ENCODE measurements at places on chromosomes 3 and 15. TPM values are rescaled to one million over a fixed set of nuclear protein-coding genes. Genes with fewer than 3 reads are reported as not detected.
A peak's percentile ranks its signal among the peaks of the same experiment; 100 is the strongest.

DNA sequence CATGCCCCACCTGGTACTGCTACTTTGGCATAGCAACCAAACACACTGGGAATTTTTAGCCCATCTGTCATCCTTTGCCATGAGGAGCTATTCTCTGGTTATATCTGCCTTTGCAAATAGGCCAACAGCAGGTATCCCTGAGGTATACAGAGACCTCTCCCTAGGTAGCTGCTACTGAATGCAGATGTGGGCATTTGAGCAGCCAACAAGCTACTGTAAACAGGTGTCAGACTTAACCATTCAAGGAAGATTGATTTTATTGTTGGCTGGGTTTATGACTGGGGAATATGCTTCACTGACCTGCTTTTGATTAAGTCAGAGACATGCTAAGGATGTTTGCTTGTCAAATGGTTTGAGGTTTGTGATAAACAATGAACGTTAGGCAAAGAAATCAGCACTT is 183.2 kb downstream of the OXSM start:
- DNase-seq, result no peak

LRRC31 gene
- total RNA-seq, result 1.7 TPM

- no peak for DNase-seq
These were observed 96.7 kb downstream of the SMARCC1 start for GRCh38 chr3:47685037-47685436.

GRCh38 chr3:51478630-51479029 is 21.2 kb downstream of the DCAF1 start:
- DNase-seq, result no peak

DNA sequence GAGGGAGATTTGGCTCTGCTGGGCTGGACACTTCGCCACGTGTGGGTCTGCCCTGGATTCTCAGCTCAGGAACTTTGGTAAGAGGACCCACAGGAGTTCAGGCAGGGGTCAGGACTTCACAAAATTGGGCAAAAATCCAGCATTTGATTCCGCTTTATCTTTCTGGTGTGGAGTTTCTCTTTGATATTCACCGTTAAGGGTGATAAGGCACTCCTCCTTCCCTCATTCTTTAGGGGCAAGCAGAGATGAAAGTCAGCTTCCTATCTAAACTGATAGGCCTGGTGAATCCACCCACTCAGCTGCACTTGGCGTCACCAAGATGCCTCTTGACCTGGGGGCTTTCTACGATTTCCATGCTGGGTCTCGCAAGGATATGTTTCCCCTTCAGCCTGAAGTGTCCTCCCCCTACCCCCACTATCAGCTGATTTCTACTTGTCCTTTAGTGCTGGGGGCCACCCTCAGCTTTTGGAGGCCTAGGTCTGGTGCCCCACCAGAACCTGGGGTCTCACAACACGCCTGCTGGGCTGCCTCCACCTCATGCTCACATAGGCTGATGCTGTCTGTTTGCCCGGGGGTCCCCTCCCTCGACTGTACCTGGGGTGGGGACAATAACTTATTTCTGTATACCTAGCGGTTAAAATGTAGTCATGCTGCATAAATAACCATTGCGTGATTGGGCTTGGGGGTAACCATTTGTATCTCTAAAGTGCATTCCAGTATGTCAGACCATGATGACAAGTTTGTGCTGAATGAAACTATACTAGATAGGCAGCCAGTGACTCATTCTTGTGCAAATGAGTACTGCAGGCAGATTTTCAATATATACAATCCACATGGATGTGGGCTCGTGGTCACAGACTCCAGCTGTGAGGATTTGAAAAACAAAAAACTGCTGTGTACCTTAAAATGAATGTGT is 248.3 kb downstream of the ADAMTS17 start:
- DNase-seq, result no peak

DNA sequence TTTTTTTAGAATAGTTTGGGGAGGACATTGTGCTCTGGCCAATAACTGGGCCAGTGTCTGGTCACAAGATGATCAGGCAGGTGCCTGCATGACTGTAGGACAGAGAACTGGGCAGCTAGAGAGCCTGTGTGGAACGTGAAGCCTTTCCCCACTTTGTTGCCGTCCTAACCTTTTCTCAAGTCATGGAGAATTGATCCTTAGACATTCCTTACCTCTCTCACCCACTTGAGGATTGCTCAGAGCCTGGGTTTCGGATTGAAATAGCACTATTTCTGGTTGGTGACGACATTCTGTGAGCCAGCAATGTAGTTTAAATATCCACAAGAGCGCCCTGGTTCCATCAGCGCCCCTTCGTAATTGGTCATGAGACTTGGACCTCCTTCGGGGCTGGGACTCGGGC is 138.4 kb downstream of the IGF1R start:
- no peak for DNase-seq

DNA sequence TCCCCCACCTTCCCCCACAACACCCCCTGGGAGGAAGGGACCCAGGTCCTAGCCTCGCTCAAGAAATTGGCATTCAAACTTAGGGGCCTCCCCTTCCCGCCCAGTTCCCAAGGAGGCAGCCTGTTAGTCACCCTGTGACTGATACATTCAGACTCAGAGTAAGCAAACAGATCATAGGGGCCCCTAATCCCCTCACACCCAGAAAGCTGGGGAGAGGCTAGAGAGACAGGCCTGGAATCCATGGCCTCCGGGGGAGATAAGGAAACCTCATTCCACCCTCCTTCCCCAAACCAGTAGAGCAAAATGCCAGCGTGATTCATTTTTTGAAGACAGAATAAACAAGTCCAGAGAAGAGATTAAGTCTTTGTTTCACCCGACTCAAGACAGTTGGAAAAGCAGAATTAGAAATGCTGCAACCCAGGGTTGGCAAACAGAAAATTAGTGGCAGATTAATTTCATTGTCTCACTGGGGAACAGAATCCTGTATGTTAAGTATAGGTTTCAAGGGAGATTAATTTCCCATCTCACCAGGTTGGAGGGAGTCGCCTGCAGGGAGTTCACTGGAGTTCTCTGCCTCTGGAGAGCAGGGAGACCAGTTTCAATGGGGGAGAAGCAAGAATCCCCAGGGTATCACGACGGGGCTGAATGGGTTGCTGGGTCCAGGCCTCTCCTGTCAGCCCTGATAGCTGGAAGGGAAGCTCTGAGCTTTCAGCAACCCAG is 268.3 kb downstream of the UACA start:
- no peak for DNase-seq

MORC1 gene
- total RNA-seq, result 0.10 TPM

GRCh38 chr3:124609402-124609801 is 120.8 kb upstream of the UMPS start:
- DNase-seq, result no peak

DNA sequence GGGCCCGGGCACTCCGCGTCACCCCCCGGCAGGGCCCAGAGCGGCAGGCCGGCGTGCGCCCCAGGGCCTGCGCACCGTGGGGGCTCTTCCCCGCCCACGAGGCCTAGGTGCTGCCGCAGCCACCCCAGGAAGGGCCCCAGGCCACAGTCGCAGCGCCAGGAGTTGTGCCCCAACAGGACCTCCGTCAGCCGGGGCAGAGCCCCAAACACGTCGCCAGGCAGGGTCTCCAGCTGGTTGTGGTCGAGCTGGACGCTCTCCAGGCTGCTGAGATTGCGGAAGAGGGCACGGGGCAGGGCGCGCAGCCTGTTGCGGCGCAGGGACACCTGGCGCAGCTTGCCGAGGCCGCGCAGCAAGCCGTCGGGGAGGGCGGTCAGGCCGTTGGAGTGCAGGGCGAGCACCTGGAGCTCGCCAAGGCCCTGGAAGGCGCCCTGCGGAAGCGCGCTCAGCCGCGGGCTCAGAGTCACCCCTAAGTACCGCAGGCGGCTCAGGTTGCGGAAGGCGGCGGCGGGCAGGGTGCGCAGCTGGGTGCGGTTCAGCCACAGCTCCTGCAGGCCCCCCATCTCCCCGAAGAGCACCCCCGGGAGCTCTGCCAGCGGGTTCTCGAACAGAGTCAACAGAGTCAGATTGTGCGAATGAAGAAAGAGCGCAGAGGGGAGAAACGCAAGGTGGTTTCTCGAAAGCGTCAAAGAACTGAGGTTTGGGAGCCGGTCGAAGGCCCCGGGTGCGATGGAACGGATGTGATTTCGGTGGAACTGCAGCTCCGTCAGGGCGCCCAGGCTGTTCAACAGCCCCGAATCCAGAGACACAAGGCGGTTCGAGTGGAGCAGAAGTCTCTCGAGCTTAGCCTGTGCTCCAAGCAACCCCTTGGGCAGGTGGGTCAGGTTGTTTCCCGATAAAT is 2.0 kb downstream of the GP5 start:
- DNase-seq, result peak; percentile 54

DNA sequence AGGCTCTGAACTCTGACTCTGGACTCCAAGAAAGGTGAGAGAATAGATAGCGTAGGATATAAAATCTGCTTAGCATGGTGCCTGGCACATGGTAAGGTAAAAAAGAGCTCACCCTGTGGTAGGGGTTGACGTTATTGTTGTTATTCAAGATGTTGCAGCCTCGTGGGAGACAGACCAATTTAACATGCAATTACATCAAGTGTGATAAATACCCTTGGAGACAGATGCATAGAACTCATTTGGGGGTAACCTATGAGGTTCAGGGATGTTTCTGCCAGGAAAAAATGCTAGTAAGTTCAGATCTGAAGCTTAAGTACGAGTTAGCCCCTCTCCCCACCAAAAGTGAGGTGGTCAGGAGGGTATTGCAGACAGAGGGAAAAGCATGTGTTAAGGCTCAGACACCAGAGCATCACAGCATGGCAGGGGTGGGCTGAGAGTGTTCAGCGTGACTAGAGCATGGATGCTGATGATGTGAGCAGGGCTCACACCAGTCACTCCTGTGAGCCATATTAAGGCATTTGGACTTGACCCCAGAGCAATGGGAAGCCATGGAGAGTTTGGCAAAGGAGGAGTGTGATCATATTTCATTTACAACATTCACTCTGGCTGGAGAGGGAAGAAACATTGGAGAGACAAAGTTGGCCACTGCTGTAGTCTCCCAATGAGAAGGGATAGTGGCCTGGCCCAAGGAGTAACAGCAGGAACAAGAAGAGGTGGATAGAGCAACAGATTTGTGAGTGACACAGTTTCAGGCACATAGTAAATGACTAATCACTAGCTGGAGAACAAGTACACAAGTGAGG is 181.0 kb downstream of the UACA start:
- no peak for DNase-seq

- DNase-seq, result no peak
These were observed 17.0 kb downstream of the CX3CR1 start for GRCh38 chr3:39262846-39263245.

SLITRK3 gene
- 0.18 TPM for total RNA-seq

GRCh38 chr15:41821831-41822230 is 6.1 kb upstream of the JMJD7 start:
- DNase-seq, result no peak

DNA sequence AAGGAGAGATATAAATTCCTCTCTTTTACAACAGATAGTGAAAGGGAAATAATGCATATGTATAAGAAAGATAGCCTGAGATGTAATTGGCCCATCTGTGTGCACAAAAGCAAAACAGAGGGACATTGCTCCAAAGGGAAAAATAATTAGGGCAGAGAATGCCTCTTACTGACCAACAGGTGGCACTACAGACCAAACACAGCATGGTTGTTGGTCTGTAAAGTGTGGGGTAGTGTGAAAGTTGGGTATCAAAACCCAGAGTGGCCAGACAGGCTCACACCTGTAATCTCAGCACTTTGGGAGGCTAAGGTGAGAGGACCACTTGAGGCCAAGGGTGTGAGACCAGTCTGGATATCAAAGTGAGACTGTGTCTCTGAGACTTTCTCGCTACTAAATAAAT is 4.5 kb upstream of the TLNRD1 start:
- no peak for DNase-seq

PPM1M gene
- total RNA-seq, result 4.2 TPM

- no peak for DNase-seq
These were observed 257.5 kb downstream of the LRTM1 start for GRCh38 chr3:54670201-54671000.

CHP1 gene
- total RNA-seq, result 176 TPM

ZNF35 gene
- total RNA-seq, result 1.8 TPM

GRCh38 chr15:55202206-55202605 is 5.5 kb upstream of the RSL24D1 start:
- no peak for DNase-seq

GRCh38 chr15:62606376-62607113 is 436.0 kb upstream of the TPM1 start:
- no peak for DNase-seq

- DNase-seq, result no peak
These were observed 201.7 kb downstream of the MEIS2 start for GRCh38 chr15:36898536-36899126.

- DNase-seq, result no peak
These were observed 32.7 kb upstream of the LAMP3 start for GRCh38 chr3:183195266-183195665.

- no peak for DNase-seq
These were observed 189.4 kb downstream of the PTPRG start for GRCh38 chr3:61750766-61751165.

DUOX1 gene
- 0.45 TPM for total RNA-seq

DNA sequence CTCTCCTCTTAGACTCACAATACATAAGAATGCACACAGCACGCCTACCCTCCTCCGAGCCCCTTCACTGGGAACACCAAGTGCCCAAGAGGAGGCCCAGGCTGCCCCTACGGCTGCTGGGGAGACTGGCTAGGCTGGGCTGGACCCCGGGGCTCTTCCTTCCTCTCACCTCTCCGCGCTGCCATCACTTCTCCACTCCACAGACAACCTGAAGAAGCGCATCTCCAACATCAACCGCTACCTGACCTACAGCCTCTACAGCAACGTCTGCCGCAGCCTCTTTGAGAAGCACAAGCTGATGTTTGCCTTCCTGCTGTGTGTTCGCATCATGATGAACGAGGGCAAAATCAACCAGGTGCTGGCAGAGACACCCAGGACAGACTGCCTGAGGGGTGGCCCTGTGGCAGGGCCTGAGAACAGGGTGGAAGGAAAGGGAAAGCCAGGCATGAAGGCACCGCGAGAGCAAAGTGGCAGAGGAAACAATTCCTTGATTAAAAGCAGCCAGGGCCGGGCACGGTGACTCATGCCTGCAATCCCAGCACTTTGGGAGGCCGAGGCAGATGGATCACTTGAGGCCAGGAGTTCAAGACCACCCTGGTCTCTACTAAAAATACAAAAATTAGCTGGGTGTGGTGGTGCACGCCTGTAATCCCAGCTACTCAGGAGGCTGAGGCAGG is 51.6 kb downstream of the SEMA3G start:
- no peak for DNase-seq

FAM107A gene
- 0.88 TPM for total RNA-seq

HIGD2B gene
- not detected for total RNA-seq

DNA sequence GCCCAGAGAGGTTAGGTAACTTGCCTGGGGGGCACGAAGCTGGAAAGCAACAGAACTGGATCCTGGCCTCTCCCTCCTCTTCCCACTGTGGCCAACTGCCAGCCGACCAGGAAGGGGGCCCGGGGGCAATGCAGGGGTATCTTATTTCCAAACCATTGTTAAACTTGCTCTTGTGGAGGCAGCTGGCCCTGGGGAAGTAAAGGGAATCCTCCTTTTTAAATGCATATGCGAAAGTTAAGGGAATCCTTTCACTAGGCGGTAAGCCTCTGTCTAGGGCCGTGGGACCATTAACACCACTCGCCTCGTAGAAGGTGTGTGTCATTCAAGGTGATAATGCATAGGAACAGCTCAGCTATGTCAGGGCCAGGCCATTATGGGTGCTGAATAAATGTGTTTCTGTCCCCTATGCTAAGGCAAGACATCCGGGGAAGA is 68.6 kb downstream of the ST6GAL1 start:
- DNase-seq, result no peak
